ENCODE measurements at places on chromosomes 1 and 21.

DNA sequence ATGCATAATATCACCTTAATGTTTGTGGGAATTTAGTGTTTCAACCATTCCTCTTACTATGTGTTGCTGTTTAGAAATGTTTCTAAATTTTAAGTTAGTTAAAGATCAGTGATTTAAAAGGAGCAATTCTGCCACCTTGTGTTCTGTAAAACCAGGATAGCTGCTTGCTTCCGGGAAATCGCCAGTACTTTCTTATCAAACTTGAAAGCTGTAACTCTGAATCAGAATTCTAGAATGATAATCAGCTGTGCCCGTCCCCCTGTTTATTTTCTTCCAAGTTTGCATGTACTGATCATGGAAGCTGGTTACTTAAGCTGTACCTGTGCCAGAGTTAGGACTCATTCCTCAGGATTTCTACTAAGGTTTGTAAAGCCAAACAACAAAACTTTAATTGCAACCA, 656.4 kb downstream of the LTN1 start:
- no peak for DNase-seq

DNA sequence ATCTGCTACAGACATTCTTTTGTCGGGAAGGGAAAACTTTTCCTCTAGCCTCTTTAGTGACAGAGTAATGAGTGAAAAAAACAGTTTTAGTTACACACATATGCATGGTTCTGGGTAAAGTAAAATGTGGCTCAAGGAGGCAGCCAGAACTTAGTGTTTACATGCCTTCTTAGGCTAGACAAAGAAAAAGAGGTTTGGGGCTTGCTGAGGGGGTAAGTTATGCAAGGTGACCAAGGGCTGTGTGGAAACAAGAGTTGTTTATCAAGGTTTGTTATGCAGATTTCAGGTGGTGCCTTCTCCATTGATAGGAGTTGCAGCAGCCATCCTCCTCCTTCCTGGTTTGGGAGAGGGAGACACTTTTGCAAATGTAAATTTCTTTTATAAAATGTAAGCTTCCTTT, 66.5 kb upstream of the RAB3GAP2 start:
- no peak for DNase-seq

- no peak for DNase-seq
These were observed 39.9 kb downstream of the ATF3 start for GRCh38 chr1:212648431-212648830.

GRCh38 chr1:34739613-34740012, 15.2 kb upstream of the GJB5 start:
- no peak for DNase-seq
